ENCODE measurements at places on chromosomes 4 and X.

GRCh38 chrX:111831343-111831742, 44.6 kb upstream of the TRPC5OS start:
- DNase-seq, result no peak

- no peak for DNase-seq
These were observed 1068.4 kb downstream of the ARAP2 start for GRCh38 chr4:35175894-35176293.

GRCh38 chr4:41882625-41883347, 52.4 kb upstream of the TMEM33 start:
- peak; percentile 31 for DNase-seq

- no peak for DNase-seq
These were observed 991.3 kb downstream of the FSTL5 start for GRCh38 chr4:161172396-161173026.

DNA sequence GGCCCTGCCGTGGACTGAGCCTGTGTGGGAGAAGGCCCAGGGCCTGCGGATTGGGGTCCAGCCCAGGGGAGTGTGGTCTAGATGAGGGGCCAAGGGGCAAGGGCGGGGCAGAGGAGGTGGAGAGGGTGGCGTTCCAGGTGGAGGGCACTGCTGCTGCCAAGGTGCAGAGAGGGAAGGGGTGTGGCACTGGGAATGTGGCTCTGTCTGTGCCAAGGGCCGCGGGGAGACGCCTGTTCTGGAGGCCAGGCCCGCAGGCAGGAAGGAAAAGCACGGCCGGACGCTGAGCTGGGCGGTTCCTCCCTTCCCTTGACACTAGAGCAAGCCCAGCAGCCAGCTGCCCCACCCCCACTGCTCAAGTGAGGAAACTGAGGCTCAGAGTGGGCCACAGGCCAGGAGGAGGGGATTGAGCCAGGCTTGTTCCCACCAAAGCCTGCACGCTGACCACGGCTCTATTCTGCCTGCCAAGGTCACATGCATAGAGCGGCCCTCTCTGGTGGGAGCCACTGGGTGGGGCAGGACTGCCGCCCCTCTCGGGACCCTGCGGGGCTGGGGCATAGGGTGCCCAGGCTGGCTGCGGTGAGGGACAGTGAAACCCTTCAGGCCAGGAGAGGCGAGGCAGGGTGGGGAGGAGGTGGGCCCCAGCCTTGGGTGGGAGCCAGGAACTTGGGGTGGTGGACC, 13.0 kb downstream of the SH3BP2 start:
- DNase-seq, result no peak

DNA sequence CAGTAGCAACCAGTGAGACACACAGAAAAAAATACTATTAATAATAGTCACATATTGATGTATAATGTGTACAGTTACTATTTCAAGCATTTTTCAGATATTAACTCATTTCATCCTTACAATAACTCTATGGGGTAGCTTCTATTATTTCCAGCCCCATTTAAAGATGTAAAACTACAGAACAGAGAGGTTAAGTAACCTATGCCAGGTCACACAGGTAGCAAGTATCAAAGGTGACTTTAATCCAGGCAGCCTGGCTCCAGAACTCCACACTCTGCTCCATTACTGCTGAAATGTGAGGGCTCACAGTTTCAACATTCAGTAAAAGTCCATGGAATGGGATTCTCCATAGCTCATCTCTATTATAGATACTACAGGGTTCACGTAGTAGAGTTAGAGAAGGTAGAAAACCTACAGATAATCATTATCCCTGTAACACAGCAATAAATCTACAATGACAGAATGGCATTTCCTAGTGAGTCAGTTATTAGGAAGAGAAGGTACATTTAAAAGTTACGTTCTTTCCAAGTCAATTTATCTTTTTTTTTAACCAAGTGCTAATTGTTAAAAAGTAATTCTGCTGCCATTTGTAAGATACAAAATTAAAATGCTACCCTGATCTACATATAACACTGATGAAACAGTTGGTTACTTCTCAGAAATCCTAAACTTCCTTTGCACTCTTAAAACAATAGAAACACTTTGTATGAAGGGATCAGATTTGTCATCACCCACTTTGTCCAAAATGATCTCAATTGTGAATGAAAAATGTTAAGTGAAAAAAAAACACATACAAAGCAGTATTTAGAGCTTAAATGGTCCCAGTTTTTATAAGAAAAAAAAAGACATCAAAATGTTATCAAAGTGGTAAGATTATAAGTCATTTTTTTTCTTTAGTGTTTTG, 18.7 kb downstream of the RELL1 start:
- DNase-seq, result no peak

DNA sequence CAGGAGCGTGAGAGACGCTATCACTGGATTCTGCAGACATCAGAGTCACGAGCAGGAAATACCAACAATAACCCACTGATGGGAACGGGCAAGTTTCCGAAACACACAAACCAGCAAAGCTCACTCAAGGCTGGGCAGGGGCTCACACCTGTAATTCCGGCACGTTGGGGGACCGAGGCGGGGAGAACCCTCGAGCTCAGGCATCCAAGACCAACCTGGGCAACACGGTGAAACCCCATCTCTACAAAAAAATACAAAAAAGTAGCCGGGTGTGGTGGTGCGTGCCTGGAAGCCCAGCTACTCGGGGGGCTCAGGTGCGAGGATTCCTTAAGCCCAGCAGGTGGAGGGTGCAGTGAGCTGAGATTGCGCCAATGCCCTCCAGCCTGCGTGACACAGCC, 17.2 kb upstream of the GTPBP6 start:
- no peak for DNase-seq

- no peak for DNase-seq
These were observed 19.4 kb upstream of the SMIM31 start for GRCh38 chr4:164734484-164734883.

GRCh38 chrX:42955349-42955748, 177.4 kb upstream of the PPP1R2C start:
- no peak for DNase-seq
